Stimulated activated CD4-positive, alpha-beta T cell treated with anti-CD3 and anti-CD28 coated beads, TNF-alpha, amount 100 ng/mL, for 1 hour (primary cell): ENCODE measurements at places on chromosomes 2 and 18.

DNA sequence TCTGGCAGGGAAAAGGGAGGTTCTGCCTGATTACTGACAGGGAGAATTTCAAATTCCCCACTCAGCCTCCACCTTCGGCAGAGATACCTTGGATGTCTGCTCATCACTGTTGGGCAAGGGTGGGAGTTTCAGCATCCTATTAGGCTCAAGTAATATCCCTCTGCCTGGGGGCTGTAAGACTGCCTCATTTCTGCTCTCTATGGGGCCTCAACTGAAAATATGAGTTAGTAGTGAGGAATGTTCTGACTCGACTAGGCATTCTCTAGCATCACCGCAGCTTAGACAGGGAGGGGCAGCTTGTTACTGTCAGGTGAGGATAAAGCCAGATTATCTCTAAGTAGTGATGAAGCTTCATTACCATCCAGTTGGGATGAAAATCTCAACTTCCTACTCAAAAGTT is 87.7 kb upstream of the LRP1B start:
- DNase-seq, result no peak

GRCh38 chr18:32360682-32361345 is 109.9 kb downstream of the GAREM1 start:
- DNase-seq, result no peak

- DNase-seq, result no peak
Measured at GRCh38 chr2:176777262-176777661, 435.3 kb upstream of the HNRNPA3 start.

DNA sequence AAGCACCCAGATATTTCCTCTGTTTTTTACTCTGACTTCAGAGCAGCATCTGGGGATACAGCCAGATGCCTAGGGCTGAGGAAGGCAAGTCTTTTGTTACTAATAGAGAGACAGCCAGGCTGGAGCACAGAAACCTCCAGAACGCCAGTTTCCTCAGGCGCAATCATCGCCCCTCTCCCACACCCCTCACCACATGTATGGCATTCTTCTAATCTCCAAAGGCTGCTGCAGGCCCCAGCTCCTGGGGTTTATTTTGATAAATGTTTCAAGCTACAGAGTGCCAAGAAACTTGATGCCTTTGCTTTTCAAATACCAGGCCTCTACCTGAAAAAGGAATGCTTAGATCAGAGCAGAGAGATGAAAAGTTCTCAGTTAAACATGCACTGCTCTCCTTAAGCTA is 283.6 kb downstream of the RBM43 start:
- no peak for DNase-seq

DNA sequence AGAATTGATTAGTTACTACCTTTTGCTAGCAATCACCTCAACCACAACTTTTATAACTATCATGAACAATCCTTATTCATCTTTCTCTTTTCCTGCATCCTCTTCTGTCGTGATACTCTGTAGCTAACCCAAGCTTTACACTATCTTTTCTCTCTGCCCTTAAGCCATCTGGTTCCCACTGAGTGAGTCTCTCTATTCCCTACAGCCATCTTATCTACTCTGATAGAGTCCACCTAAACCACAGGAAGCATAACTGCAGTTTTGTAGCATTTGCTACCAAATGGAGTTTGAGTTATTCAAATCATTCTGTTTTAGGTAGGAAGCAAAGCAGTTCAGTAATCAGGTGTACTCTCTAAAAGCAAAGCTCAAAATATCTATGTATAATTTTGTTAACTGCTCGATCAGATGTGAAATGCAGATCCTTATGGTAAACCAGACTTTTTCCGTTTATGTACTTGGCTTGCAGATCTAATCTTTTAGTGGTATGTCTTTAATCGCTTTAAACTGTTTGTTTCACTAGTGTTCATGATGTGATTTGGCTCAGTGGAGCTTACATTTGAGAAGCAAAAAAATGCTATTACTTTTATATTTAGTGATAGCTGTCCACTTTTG is 91.0 kb downstream of the CSRNP3 start:
- no peak for DNase-seq

DNA sequence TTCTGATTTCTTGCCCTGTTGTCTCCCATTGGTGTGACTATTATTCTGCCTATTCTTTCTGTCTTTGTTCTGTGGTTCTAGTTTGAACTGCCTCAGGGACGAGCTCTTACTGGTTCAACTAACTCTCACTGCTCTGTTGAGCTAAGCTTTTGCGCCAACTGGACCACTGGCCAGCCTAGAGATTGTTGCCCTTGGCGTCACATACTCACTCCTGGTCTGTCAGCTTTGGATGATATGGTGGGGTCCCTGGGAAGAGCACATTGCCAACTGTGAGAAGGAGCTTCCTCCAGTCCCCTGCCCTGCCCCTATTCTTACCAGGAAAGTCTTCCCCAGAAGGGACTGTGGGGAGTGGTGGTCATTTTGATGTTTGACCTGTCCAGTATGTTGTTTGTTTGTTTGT is 6.0 kb downstream of the MTHFD2 start:
- no peak for DNase-seq

DNA sequence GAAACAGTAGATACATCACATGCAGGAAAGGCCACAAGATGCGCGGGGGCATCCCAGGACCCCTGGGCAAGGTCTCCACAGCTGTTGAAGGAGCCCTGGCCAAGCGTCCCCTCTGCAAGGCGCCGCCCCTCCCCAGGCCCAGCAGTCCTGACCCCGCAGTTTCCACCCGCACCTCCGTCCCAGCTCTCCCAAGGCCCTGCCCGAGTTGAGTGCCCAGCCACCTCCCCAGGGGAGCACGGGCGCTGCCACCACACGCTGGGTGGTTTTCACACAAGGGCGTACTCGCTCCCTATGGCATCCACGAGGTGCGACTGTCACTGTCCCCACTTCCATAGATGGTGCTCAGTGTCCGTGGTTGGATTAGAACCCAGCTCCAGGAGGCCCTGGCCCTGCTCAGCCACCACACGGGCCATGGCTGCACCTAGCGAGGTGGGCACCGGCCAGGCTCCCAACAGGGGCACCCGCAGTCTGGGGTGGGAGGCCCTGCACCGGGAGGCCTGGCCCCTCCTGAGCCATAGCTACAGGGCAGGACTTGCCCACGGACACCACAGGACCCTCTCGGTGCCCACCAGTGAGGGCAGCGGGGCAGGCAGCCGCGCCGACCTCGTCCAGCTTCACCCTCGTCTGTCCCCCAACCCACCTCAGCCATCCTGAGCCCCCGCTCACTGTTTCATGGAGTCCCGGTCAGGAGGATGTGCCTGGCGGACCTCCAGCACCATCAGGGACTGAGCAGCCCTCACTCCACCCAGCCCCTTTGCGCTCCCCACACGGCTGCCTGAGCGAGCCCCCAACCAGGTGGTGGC is 36.0 kb downstream of the KIF1A start:
- DNase-seq, result no peak

GRCh38 chr2:208594642-208595385 is 188.2 kb downstream of the PTH2R start:
- no peak for DNase-seq

DNA sequence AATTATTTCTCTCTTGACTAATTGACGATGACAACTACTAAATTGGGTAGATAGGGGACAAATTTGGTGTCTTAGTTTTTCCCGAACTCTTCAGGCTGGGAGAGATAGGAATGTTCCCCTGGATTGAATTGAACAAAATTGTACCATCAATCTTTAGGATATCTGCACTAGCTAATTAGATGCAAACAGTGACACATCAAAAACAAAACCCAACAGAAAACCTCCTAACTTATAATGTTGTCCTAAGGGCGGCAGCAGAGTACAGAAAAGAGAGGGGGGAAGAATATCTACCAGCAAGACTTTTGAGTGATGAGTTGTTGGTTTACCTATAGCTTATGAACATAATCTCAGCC is 342.9 kb downstream of the INSIG2 start:
- no peak for DNase-seq

GRCh38 chr2:187171318-187171717 is 276.7 kb downstream of the CALCRL start:
- DNase-seq, result no peak

GRCh38 chr2:160054984-160055725 is 7.3 kb downstream of the PLA2R1 start:
- DNase-seq, result no peak

GRCh38 chr2:133171393-133172004 is 396.8 kb downstream of the NCKAP5 start:
- no peak for DNase-seq

- no peak for DNase-seq
Measured at GRCh38 chr18:26826656-26827235, 38.8 kb downstream of the AQP4 start.

GRCh38 chr2:197461057-197461456 is 7.7 kb downstream of the COQ10B start:
- DNase-seq, result no peak

DNA sequence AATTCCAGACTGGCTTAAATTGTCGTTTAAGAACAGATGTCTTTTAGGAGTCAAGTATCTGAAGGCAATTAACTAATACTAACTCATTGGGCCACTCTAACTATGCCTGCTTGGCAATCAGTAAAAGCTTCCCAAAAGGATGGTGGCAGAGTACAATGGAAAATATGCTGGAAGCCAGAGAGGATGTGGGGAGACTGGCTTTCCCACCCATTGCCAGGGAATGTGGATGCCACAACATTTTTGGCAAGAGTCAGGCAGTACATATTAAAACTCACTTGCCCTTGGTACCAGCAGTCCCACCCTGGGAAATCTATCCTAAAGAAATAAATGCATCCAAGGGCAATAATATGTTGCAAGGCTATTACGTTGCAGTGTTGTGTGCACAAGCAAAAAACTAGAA is 74.0 kb upstream of the FZD7 start:
- DNase-seq, result no peak

- no peak for DNase-seq
Measured at GRCh38 chr2:33320573-33320972, 155.9 kb upstream of the RASGRP3 start.

GRCh38 chr18:6876641-6877041 is 147.1 kb downstream of the ARHGAP28 start:
- DNase-seq, result no peak

DNA sequence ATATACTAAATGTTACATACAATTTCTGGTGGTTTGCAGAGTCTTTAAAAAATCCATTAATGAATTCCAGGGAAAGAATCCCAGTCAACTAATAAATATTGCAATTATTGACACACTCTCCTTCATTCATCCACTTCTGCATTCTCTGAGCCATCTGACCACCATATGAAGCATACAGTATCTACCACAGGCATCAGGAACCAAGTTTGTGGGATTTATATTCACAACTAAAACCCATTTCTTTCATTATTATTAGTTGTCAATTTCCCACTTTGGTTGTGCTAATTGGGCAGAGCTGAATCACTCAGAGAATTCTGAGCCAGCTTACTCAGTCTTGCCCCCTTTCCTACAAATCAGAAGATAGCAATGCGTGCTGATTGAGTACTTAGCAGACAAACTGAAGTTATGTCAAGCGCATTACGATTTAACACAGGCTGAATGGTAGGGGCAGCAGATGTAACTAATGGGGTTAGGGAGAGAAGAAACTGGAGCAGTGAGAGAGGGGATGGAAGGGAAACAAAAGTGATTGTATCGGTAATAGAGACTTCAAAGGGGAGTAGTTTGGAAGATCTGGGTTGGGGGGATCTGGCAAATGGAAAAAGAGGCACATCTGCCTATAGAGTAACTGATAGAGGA is 52.3 kb downstream of the ZEB2 start:
- no peak for DNase-seq

DNA sequence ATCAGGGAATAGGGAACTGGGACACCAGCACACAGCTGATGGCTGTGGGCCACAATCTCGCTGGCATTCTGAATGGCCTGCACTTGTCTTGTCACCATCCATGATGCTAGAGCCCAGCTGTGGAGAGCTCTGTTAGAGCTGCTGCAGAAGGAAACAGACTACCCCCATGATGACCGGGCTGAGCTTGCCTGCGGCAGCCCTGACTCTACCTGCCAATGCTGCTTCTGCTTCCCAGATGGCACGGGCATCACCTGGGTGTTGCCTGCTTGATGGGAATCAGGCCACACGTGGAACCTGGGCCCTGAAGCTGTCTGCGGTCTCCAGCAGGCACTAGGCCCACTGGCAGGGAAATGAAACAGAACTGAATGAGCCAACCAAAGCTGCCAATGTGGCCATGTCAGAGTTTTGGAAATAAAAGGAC is 11.2 kb upstream of the DAW1 start:
- DNase-seq, result no peak

GRCh38 chr2:179788104-179788503 is 73.3 kb downstream of the ZNF385B start:
- DNase-seq, result no peak

GRCh38 chr2:25369876-25370275 is 28.2 kb upstream of the DNMT3A start:
- DNase-seq, result no peak

DNA sequence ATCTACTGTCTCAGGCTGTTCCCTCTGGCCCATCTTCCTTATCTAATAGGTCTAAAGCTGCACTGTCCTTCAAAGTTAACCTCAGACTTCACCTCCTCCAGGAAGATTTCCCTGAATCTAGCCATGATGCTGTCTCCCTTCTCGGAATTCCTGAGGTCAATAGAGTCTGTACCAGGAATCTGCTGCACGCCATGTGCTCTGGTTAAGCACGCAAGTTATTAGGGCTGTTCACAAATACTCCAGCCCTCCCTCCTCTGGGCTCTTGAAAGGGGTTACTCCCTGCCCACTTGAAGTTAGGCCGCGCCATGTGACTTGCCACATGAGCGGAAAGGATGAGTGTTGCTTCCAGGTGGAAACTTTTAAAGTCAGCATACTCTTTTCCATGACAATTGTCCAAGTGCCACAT is 43.6 kb downstream of the MCFD2 start:
- DNase-seq, result no peak

DNA sequence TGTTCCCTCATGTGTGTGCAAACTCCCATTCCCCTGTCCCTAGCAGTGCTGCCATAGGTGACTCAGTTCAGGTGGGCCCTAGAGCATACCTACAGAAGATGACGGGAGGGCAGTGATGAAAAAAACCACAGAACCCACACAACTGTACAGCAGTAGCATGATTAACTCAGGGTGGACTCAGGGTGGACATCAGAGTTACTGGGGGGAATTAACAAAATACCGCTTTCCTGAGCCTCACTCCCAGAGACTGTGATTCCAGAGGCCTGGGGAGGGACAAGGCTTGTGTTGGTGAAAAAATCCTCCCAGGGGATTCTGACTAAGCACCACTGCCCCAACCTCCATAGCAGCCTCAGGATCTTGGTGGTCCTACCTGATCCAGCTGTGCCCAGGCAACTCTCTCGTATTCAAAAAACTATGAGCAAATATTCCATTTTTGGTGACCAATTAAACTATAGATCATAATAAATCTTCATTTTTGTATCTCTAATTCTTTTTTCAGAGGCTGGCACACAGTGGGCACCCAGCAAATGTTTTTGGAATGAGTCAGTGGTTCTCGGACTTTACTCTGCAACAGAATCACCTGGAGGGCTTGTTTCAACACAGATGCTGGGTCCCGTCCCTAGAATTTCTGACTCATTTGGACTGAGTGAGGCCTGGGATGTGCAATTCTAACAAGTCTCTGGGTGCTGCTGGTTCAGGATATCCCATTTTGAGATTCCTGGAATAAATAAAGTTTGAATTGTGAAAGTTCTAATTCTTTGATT is 84.1 kb upstream of the NABP1 start:
- DNase-seq, result no peak

DNA sequence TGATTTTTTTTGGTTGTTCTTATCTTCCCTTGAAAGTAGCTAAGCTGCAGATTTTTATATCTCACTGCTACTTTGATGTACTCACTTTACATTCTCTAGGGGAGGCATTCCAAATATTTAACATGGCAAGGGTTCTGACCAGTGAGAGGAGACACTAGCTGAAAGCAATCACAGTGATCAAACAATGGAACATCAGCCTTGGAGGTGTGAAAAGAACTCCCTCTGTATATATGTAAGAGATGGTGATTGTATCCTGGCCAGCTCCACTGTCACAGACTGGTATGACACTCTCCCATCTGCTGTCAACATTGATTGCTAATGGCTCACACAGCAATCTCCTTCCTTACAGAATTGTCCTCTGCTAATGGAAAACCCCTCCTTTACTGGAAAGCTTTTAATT is 291.7 kb upstream of the CDH19 start:
- DNase-seq, result no peak
